ENCODE measurements at places on chromosomes 5 and 9.

DNA sequence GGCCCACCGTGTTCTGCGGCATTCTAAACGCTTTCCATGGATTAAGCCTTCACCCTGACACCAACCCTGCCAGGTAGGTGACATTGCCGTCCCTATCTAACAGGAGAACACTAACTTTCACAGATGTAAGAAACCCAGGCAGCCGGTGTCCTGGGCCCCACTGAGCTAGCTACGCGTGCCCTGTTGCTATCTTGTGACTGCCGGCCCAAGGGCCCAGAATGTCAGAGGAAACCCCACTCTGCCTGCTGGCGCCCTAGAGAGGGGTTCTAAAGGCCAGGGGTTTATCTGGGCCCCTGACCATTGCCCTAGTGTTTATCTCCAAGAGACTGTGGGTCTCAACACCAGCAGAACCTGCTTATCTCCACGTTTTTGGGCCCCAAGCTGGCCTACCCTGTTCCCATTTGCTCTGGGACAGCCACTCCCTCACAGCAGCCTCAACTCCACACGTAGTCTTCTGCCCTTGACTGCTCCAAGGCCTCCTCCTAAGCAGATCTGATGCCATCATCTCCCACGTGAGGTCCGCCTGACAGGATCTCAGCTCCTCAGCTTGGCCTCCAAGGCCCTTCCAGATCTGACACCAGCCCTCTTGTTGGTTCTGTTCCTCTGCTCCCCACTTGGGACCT is 18.1 kb upstream of the ZBTB34 start:
- DNase-seq: no peak

GRCh38 chr5:78899922-78900362 is 85.2 kb downstream of the ARSB start:
- no peak for DNase-seq

GRCh38 chr5:154647761-154648145 is 107.4 kb upstream of the LARP1 start:
- DNase-seq: no peak

- DNase-seq: no peak
Observed at GRCh38 chr5:131495536-131496399, 139.3 kb downstream of the RAPGEF6 start.

- DNase-seq: no peak
Observed at GRCh38 chr5:67636091-67636490, 439.5 kb upstream of the CD180 start.

- DNase-seq: no peak
Observed at GRCh38 chr5:58241389-58241788, 218.5 kb downstream of the PLK2 start.

DNA sequence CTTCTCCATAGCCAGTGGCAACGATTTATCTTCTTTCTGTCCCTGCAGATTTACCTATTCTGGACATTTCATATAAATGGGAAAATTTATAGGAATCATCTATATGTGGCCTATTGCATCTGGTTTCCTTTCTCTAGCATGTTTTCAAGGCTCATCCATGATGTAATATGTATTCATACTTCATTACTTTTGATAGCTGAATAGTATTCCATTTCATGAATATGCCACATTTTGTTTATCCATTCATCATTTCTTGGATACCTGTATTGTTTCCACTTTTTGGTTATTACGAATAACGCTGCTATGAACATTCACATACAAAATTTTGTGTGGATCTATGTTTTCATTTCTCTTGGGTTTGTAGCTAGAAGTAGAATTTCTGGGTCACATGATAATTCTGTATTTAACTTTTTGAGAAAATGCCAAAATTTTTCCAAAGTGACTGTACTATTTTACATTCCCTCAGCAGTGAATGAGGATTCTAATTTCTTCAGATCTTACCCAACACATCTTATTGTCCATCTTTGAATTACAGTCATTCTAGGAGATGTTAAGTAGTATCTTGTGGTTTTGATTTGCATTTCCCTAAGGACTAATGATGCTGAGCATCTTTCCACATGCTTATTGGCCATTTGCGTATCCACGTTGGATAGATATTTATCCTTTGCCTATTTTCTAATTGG is 3.6 kb downstream of the IARS1 start:
- DNase-seq: no peak

DNA sequence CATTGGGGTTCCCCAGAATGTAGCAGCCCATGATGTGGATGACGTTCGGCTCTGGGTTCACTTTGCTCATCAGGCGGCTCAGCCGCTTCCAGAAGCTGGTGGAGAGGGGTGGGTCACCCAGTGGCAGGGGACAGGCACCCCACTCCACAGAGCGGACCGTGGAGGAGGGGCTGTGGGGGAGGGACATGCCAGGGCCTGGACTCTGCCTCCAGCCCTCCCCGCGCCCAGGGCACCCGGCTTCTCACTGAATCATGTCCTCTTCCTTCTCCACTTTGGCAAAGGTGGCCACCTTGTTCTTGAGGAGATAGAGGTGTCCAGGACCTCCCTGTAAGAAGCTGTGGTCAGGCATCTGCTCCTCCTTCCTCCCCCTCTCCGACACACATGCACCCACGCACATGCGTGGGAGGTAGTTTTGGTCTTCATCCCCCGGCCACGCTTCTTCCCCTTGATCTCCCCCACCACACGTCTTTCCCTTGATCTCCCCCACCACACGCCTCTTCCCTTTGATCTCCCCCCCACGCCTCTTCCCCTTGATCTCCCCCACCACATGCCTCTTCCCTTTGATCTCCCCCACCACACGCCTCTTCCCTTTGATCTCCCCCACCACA is 8.9 kb upstream of the ENTPD8 start:
- no peak for DNase-seq

GRCh38 chr9:121261107-121261460 is 6.9 kb upstream of the GSN start:
- no peak for DNase-seq

DNA sequence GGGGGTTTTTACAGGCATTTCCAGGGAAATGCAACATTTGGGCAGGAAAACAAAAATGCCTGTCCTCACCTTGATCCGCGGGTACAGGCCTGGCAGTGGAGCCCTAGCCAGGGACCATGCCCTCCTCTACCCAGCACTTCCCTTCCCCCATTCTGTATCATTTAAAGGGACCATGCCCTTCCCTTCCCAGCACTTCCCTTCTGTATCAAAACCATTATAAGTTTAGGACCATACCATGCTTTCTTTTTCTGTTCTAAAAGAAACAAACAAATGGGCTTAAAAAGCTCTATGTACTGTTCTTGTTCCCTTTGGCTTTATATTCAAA is 166.9 kb upstream of the ZNF608 start:
- no peak for DNase-seq

- DNase-seq: no peak
Observed at GRCh38 chr5:174464504-174465165, 259.7 kb upstream of the MSX2 start.

- no peak for DNase-seq
Observed at GRCh38 chr5:3389471-3390026, 206.1 kb upstream of the IRX1 start.

DNA sequence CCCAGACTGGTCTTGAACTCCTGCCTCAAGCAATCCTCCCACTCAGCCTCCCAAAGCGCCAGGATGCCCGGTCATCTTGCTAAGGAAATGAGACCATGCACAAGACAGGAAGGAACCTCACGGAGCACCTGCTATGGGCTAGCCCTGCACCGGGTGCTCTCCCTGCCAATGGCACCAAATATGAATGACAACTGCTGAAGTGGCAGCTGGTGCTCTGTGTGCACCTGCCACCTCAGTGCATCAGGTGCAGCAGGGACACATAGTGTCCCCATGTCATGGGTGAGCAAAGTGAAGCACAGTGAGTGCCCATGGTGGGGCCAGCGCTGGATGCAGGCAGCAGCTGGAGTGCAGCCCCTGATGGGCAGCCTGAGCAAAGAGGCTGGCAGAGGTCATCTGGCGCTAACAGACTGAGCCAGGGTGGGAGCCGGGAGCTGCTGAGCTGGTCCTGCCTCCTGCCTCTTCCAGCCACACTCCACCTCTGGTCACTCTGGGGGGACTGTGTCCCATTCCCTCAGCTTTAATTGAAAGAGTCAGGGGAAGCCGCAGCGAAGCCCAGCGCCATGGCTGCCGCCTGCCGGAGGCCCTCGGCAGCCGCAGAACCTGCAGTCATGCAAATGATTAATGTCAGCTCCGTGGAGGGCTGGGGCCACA is 46.4 kb downstream of the BARX1 start:
- DNase-seq: peak; percentile 25

GRCh38 chr5:148565148-148565547 is 89.2 kb downstream of the HTR4 start:
- DNase-seq: no peak

DNA sequence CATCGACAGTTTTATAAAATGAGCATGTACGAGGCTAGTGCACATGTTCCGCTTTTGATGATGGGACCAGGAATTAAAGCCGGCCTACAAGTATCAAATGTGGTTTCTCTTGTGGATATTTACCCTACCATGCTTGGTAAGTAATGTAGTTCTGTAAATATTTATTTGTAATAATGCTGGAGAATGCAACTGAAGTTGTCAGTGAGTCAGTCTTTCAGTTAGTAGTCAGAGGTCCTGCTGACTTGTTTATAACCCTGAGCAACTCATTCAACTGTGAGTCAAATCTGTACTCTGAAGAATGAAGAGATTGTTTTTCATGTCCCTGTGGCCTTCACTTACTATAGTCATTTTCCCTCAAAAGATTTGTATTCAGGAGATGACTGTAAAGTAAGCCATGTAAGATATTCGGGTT is 28.4 kb upstream of the GPR150 start:
- no peak for DNase-seq

DNA sequence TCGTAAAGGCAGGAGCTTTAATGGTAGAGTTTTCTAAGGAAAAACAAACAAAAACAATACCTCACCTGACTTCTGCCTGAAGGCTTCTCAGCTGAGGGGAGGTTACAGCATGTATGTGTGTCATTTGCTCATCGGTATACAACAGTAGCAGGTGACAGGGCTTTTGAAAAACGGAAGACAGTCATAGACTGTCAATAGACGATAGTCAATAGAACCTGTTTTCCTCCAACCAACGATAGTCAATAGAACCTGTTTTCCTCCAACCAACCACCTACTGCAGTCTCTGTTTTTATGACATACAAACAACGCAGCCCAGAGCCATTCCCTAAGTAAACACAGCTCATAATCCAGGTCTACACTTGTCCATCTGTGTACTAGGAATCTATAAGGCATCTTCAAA is 74.6 kb downstream of the RETREG1 start:
- DNase-seq: peak; percentile 14

GRCh38 chr5:128258372-128258771 is 174.8 kb downstream of the SLC12A2 start:
- DNase-seq: no peak

DNA sequence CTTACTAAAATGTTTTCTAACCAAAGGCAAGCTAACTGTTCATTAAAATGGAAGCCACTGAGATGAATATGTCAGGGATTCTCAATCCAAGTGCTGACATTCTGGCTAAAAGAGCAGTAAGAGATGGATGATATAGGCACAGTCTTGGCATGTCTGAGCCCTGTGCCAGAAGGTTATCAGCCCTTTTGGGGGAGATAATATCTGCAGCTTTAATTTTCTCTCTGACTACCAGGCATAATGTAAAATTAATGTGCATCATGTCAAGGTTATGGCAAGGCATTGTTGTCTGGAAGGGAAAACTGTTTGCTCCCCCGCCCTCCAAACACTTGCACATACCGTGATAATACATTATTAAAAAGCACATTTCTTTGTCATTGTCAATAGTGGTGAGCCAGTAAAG is 609.8 kb downstream of the ZNF608 start:
- peak; percentile 25 for DNase-seq

- no peak for DNase-seq
Observed at GRCh38 chr5:179258001-179258921, 87.0 kb downstream of the ADAMTS2 start.

DNA sequence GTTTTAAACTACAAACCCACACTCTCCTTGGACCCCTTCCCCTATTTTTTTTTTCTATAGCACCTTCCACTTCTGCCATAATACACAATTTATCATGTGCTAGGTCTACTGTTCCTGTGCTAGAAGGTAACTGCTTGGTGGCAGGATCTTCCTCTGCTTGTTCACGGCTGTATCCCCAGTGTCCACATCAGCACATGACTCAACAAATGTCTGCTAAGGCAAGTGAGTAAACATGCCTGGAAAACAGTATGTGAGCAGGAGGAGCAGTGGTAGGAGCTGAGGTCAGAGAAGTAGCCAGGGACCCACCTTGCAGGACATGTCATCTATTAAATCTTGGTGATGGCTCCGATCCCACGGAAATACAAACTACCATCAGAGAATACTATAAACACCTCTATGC is 79.4 kb downstream of the AUH start:
- no peak for DNase-seq

GRCh38 chr5:9572246-9572645 is 26.4 kb upstream of the SEMA5A start:
- DNase-seq: no peak

GRCh38 chr5:56052735-56053134 is 58.0 kb upstream of the IL6ST start:
- no peak for DNase-seq

DNA sequence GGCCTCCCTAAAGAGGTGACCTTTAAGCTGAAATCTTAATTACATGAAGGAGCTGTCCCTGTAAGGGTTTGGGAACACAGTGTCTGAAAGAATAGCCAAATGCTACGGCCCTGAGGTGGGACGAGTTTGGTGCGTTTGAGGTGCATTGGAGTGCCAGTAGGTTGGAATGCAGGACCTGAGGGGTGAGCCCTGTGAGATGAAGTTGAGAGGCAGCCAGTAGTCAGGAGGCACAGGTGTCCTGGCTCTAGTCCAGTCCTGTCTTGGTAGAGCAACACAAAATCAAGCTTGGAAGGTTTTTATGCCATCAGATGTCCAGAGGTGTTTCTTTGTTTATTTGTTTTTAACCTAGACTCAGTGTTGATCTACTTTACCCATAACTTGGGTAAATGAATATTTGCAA is 108.5 kb downstream of the ARHGAP26 start:
- no peak for DNase-seq

- no peak for DNase-seq
Observed at GRCh38 chr9:5205071-5205470, 19.6 kb upstream of the INSL6 start.

GRCh38 chr9:34600908-34601307 is 11.0 kb downstream of the RPP25L start:
- no peak for DNase-seq

GRCh38 chr5:150339165-150339564 is 18.3 kb upstream of the TCOF1 start:
- DNase-seq: no peak

DNA sequence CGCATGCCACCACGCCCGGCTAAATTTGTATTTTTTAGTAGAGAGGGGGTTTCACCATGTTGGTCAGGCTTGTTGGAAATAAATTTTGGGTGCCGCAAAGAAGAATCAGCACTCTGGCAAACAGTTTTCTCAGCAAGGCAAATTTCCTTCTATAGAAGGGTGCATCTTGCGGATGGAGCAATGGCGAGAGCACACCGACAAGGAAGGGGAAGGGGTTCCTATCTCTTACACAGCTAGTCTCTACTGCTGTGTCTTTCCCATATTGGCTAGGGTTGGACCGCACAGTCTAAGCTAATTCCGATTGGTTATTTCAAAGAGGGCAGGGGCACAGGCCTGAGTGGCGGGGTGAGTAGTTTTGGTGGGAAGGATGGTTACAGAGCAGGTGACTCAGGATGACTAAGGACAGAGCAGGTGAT is 707 bp downstream of the GTF3C5 start:
- DNase-seq: no peak

GRCh38 chr5:134905246-134905996 is 490 bp downstream of the PCBD2 start:
- peak; percentile 10 for DNase-seq

All from NCI-H2081 treated with DMSO at 0.1 percent for 48 hours (cell line).